ENCODE measurements at places on chromosomes 6 and 20.

- DNase-seq: no peak
Measured at GRCh38 chr6:54929245-54929909, 82.8 kb downstream of the FAM83B start.

GRCh38 chr20:43838703-43839060 lies 76.0 kb upstream of the TOX2 start:
- DNase-seq: no peak

DNA sequence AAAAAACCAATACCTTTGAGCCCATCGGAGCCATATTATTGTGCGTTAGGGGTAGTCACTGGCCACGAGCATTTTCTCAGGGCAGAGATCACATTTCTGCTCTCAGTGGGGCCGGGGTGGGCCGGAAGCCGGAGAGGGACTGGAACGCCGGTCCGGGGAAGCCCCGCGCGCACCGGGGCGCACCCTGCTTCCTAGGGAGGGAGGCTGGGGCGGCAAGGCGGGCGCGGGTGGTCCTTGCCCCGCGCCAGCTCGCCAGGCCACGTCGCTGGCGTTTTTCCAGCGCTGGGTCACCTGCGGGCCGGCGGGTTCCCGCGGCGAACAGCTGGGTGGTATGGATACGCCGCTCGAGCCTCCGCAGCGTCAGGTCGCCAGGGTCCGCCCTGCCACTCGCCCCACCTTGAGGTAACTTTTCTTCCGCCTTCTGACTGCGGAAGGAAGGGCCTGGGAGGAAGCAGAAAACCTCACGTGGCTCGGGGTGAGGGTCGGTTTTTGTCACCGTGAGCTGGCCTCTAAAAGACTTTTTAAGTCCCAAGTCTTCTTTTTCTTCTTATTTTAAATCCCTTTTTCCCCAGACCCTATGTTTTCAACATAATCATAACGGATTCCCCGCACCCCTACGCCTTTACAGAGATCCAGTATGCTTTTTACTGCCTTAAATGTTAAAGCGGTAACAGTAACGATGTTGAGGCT lies 2.7 kb upstream of the EEF1A1 start:
- peak; percentile 25 for DNase-seq

DNA sequence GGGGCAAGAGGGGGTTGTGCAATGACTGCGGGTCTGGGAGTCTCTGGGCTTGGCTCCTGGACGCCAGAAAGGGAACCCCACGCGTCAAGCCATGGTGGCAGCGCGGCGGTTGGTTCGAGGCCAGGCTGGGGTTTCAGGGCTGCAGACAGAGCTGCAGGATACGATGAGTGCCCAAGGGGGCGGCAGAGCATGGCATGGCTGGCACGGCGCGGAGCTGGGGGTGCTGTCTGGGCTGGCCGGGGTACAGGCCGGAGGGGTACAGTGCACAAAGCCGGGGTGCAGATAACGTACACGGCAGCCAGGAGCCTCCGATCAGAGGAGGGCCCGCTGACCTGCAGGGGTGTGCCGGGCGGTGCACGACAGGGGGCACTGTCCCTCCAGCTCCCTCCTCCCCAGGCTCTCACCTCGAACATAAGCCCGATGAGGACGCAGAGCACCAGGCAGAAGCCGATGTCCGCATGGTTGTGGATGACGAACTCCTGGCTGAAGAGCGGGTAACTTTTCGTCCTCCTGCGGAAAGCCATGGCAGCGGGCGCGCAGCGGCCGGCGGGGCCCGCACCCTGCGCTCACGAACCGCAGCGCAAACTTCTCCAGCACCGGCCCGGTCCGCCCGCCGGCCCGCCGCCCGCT lies 353 bp downstream of the TRAM2 start:
- DNase-seq: peak; percentile 77

- no peak for DNase-seq
Measured at GRCh38 chr20:13006825-13007224, 1.9 kb upstream of the SPTLC3 start.

GRCh38 chr20:1637226-1637625 lies 17.4 kb upstream of the SIRPB1 start:
- DNase-seq: no peak

GRCh38 chr20:59667981-59668515 lies 63.7 kb downstream of the PHACTR3 start:
- DNase-seq: no peak

GRCh38 chr6:11050731-11051130 lies 6.6 kb upstream of the ELOVL2 start:
- no peak for DNase-seq

GRCh38 chr20:36098364-36098763 lies 56.2 kb upstream of the EPB41L1 start:
- no peak for DNase-seq

GRCh38 chr20:37316116-37316774 lies 26.8 kb downstream of the MANBAL start:
- no peak for DNase-seq

All from NCI-H510A (cell line).